Uterus (tissue), 4 donors: ENCODE measurements at places on chromosomes 5 and 9. TPM values are rescaled to one million over a fixed set of nuclear protein-coding genes. Genes with fewer than 3 reads are reported as not detected.

DNA sequence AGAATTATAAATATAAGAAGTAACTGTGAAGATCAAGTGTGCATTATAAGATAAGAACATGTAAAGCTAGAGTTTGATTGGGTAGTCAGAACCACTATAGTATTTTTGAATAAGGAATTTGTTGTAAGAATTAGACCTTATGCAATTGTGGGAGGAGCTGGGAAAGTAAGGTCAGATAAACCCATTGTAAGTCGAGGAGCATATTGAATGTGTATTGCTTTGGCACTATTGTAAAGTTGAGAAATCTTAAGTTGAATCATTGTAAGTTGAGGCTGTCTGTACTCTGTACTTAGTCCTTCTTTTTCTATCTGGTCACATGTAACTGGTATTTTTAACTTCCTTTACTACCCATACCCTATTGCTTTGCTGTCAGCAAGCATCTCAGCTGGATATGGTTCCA is 158.7 kb downstream of the CCDC171 start:
- no peak for DNase-seq
- H3K4me3 ChIP-seq = no peak overlapping the region
- no peaks in the 10 kb centered on the region for H3K4me1 ChIP-seq
- no peak overlapping the region for H3K27ac ChIP-seq

DNA sequence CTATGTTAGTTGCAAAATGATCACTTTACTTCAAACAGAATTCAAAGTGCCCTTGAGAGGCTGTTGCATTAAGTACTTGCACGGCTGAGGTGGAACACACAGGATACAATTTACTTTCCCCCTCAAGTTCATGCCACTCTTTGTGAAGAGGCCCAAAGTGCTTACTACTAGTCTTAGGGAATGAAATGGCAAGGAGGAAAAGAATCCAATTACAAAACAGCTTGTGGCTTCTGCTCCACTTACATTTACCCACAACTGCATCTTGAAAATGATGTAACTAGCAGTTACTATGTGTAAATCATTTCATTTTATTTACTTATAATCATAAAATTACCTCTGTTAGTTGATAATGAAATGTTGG is 14.6 kb downstream of the FOXD1 start:
- DNase-seq = no peak
- H3K27me3 ChIP-seq = peaks cover 25% of the 10 kb centered on the region
- H3K4me3 ChIP-seq = no peak overlapping the region
- H3K27ac ChIP-seq = no peak overlapping the region
- no peaks in the 10 kb centered on the region for H3K4me1 ChIP-seq

DNA sequence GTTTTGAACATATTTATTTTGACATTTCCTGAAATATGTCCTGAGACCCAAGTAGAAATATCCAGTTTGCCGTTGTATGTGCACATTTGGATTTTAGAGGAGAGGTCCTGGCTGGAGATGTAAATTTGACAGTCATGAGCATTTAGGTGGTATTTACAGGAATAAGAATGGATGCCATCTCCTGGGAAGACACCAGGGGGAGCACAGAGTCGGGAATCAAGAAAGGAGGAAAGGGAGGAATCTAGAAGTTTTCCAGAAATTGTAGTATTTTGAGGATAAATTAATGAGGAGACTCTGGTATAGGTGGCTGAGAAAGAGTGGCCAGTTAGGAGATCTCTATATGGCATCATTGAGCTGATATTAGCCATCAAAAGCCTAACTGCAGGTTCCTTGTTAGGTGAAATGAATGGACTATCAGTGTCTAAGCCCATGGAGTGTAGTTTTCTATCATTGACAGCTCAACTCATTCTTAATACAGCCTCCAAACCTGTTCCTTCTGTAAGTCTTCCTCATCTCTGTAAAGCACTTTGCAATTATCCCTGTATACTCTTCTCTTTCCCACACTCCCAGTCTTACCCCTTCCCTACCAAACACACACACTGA is 7.2 kb downstream of the GAPT start:
- no peak for DNase-seq
- no peak overlapping the region for H3K27ac ChIP-seq
- H3K4me3 ChIP-seq = no peak overlapping the region

GRCh38 chr9:100186356-100186755 is 87.3 kb downstream of the INVS start:
- H3K27me3 ChIP-seq = no peaks in the 10 kb centered on the region
- no peak overlapping the region for H3K27ac ChIP-seq
- no peak overlapping the region for H3K4me3 ChIP-seq
- DNase-seq = no peak
- H3K4me1 ChIP-seq = no peaks in the 10 kb centered on the region
- H3K36me3 ChIP-seq = no peaks in the 10 kb centered on the region

DNA sequence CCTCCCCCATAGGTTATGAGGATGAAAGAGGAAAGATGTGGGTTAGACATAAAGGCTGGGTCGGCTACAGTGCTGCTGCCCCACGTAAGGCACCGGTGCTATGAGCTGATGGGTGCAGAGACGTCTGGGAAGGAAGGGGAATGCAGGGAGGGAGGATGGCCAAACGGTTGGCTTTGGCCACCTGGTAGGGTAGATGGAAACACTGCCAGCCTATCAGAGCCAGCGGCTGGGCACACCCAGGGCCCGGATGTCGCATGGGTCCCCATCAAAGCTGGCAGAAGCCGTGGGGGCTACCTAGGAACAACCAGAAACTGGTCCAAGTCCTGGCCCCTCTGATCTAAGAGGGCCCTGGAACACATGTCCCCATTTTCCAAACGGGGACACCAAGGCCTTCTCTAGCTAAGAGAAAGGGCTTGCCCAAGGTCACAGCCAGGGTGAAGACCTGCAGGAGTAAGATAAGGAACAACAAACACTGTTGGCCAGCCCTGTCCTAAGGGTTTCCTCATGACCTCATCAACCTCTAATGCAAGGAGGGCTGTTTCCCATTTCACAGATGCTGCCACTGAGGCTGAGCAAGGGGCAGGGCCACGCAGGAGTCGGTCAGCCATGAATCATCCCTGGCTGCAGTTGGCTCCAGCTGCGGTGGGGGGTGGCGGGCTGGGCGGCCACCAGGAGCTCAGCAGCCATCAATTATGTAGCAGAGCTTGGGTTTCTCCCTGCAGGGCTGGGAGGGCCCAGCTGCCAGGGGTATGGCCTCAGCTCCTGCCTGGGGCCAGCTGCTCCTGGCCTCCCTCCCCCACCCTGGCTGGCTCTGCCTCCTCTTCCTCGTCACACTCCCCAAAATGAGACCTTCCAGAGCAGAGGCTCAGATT is 4.9 kb downstream of the SH3GLB2 start:
- DNase-seq = peak; percentile 64
- H3K27ac ChIP-seq = peak overlapping the region; percentile 50
- no peaks in the 10 kb centered on the region for H3K27me3 ChIP-seq
- H3K36me3 ChIP-seq = no peaks in the 10 kb centered on the region
- H3K4me3 ChIP-seq = no peak overlapping the region
- H3K4me1 ChIP-seq = peaks cover 13% of the 10 kb centered on the region

GRCh38 chr5:56099346-56099745 is 104.6 kb upstream of the IL6ST start:
- peak overlapping the region; percentile 56 for H3K27ac ChIP-seq
- DNase-seq = no peak
- no peaks in the 10 kb centered on the region for H3K36me3 ChIP-seq
- no peaks in the 10 kb centered on the region for H3K27me3 ChIP-seq

The DDX4 gene
- total RNA-seq = not detected

DNA sequence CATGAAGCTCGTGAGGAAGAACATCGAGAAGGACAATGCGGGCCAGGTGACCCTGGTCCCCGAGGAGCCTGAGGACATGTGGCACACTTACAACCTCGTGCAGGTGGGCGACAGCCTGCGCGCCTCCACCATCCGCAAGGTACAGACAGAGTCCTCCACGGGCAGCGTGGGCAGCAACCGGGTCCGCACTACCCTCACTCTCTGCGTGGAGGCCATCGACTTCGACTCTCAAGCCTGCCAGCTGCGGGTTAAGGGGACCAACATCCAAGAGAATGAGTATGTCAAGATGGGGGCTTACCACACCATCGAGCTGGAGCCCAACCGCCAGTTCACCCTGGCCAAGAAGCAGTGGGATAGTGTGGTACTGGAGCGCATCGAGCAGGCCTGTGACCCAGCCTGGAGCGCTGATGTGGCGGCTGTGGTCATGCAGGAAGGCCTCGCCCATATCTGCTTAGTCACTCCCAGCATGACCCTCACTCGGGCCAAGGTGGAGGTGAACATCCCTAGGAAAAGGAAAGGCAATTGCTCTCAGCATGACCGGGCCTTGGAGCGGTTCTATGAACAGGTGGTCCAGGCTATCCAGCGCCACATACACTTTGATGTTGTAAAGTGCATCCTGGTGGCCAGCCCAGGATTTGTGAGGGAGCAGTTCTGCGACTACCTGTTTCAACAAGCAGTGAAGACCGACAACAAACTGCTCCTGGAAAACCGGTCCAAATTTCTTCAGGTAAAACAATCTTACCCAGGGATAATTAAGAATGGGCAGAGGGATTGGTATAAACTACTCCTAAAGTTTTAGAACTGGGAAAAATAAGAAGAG is 12.9 kb downstream of the ITGA1 start:
- peak; percentile 64 for DNase-seq
- H3K4me1 ChIP-seq = peaks cover 23% of the 10 kb centered on the region
- H3K27me3 ChIP-seq = no peaks in the 10 kb centered on the region
- no peaks in the 10 kb centered on the region for H3K36me3 ChIP-seq
- H3K27ac ChIP-seq = peak overlapping the region; percentile 91

- no peaks in the 10 kb centered on the region for H3K36me3 ChIP-seq
- no peak for DNase-seq
- H3K4me1 ChIP-seq = no peaks in the 10 kb centered on the region
- no peak overlapping the region for H3K27ac ChIP-seq
- no peaks in the 10 kb centered on the region for H3K27me3 ChIP-seq
- H3K4me3 ChIP-seq = no peak overlapping the region
Observed at GRCh38 chr5:133032852-133033742, 6.7 kb upstream of the ZCCHC10 start.

DNA sequence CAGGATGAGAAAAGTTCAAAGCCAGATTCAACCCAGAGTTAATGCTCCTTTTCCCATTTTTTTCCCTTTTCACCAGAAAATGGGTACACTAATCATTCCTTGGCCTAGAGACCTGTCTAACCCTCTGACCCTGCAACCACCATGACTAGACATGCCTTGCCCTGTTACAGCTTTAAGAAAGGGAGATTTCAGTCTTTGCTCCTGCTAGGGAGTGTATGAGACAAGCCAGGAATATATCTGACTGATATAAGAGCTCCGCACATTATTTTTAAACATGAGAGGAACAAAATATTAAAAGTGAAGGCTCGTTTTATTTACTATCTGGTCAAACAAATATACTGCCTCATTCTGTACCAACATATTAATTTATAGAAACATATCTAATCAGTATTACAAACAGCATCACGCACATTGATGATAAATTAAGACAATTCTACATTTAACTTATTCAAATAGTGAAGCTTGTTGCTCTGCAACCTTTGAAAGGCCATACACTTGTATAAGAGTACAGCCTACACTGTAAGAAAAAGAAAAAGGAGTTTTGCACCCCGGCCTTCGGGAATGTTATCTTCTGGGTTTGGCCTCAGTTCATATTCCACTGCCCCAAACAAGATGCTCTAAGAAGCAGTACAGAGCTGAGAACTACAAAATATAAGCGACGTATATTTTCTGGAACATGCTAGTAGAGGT is 132.7 kb downstream of the FBXL17 start:
- no peaks in the 10 kb centered on the region for H3K27me3 ChIP-seq
- H3K4me1 ChIP-seq = no peaks in the 10 kb centered on the region
- DNase-seq = no peak
- peak overlapping the region; percentile 69 for H3K27ac ChIP-seq
- no peaks in the 10 kb centered on the region for H3K36me3 ChIP-seq

The C6 gene
- 3.5 TPM for total RNA-seq
